Left lobe of liver (tissue), 2 donors: ENCODE measurements at places on chromosomes 7 and 10.
A peak's percentile ranks its signal among the peaks of the same experiment; 100 is the strongest.

DNA sequence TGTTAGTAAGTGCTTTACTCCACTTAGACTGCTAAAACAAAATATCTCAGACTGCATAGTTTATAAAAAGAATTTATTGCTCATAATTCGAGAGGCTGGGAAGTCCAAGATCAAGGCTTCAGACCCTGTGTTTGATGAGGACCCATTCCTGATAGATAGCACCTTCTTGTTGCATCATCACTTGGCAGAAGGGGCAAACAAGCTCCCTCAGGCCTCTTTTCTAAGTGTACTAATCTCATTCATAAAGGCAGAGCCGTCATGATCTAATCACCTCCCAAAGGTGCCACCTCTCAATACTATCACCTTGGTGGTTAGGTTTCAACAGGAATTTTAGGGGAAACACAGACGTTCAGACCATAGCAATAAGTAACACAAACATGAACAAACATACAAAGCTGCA, 55.4 kb downstream of the CRPPA start:
- no peak for DNase-seq

DNA sequence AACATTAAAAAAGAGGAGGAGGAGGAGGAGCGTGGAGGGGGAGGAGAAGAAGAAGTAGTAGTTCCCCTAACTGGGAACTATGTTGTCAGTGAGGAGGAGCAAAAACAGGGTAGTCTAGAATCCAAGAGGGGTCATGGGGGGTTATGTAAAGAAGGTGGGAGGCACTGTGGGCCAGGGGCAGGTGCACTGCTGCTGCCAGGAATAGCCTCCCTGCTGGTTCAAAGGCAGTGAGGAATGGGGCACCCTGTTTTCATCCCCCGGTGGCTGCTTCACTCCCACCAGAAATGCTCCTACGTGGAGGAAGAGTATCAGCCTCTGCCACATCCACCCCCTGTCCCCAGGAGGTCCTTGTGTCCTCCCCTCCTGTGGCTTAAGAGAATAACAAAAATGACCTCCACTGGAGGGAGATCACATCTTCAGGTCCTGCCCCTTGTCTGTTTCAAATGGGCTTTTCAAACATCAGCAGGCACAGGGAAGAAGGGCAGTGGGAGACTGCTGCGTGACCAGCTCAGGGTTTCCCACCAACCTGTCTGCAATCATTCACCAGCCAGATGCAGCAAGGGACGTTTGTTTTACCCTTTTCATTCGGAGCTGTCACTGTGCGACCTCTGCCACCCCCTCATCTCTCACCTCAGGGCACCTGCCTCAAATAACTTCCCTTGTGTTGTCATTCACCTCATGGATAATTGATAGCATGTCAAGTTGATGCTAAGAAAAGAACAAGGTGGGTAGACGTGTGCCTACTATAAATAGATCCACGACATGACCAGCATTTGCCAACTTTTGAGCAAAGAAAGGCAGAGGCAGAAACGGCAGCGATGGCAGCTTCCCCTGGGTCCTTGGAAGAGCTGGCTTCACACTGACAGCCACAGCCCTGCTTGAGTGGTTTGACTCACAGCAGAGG, 92.6 kb downstream of the DGKI start:
- DNase-seq = no peak

DNA sequence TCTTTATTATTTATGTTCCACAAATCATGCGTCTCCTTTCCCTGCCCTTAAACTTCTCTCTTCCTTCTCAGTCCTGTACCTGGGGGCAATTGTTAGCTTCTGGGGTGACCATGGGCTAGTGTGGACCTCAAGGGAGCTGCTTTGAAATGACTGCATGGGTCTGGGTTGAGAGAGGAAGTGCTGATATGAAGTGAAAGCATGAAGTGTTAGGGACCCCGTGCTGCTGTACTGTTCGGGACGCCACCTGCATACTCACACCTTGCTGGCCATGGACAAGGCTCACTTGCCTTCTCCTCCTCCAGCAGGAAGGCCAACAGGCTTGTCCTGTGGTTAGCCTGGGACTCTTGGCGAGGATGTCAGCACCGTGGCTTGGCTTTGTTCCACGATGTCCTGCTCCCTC, 56.7 kb downstream of the MTPN start:
- DNase-seq = no peak

DNA sequence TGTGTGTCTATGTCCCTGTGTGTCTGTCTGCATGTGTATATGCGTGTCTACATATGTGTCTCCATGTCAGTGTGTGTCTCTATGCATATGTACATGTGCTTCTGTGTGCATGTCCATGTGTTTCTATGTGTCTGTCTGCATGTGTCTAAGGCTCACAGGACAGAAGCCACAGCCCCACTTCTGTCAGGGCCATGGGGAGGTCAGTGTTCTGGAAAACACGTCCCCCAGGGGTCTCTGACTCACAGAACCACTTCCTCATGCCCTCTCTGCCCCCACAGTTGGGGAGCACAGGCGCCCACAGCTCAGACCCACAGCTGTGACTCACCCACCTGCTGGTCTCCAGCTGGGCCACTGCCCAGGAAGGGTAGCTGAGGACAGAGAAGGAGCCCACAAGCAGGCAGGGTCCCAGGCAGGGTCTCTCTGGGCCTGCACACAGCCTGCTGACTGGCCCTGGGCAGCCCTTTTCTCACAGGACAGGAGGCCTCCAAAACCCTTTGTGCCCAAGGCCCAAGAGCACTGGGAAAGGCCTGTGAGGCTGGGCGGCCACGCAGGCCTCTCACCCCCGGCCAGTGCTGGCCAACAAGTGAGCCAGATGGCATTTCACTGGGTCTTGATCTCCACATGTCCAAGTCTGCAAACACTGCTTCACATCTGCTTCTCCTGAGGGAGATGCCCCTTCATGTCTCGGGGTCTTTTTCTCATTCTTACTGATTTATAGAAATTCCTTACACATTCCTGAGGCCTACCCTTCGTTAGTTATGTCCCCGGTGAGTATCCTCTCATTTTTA, 102.9 kb upstream of the FAM20C start:
- DNase-seq = peak; percentile 42

DNA sequence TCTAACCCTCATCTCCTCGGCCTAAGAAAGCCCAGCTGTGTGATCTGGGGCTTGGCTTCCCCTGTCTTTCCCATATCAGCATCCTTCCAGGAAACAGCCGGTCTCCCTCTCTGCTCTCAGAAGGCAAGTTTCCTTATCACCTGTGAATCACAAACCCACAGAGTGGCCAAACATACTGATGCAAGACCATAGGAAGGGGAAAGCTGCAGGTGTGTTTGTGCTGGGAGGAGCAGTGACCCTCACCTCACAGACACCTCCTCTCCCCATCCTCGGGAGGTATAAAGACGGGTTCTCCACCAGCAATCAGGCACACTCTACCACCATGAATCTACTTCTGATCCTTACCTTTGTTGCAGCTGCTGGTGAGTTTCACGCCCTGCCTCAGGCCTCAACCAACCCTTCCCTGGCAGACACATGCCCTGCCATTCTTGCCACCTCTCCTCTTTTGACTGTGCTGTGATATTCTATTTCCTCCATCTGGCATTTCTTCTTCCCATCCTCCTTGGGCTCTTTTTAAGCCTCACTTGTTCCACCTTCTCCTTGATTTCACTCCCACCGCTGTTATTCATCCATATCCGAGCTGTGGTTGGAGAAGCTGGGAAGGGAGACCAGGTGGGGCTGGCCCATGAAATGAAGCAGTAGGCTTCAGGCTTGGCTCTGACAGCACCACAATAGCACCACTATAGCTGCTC, at the start of gene PRSS2:
PRSS2 (plus strand) TSS at position 310 of the 692 bp plus-strand sequence; CDS start at position 323, 13 bp downstream.
- no peak for DNase-seq

- peak; percentile 84 for DNase-seq
Observed at GRCh38 chr10:119445311-119445934, 97.1 kb downstream of the RGS10 start.

DNA sequence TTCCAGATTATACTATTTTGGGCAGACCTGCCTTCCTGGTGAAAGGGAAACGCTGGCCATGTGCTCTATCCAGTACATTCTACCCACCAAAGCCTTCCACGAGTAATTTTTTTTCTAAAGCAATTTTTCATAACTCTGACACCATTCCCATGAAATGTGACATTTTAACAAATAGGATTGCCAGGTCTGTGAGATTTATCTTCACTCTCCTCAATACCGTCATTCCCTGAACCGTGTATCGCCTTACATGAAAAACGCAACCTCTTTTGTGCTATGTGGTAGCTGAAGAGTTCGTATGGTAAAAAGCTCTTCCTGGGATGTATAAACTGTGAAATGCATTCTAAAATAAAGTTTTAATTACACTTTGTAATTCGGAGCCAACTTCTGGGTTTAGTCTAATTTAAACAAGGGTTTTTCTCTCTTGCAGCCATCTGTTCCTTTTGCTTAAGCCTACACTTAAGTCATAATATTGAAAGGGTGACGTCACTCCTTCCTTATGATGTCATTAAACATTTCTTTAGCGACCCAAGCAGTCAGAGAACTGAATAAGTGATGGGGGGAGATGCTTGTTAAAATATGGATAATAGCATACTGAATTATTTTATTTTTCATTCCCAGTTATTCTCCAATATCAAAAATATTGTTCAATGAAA, 27.7 kb downstream of the C1QL3 start:
- no peak for DNase-seq
